ENCODE measurements at places on chromosomes 12 and 14.

- H3K4me1 ChIP-seq = no peaks in the 10 kb centered on the region
- H3K36me3 ChIP-seq = no peaks in the 10 kb centered on the region
- DNase-seq = peak; percentile 26
- peak overlapping the region; percentile 59 for H3K4me3 ChIP-seq
- H3K27me3 ChIP-seq = no peaks in the 10 kb centered on the region
These were observed 882 bp upstream of the GTF2A1 start for GRCh38 chr14:81221579-81222102.

DNA sequence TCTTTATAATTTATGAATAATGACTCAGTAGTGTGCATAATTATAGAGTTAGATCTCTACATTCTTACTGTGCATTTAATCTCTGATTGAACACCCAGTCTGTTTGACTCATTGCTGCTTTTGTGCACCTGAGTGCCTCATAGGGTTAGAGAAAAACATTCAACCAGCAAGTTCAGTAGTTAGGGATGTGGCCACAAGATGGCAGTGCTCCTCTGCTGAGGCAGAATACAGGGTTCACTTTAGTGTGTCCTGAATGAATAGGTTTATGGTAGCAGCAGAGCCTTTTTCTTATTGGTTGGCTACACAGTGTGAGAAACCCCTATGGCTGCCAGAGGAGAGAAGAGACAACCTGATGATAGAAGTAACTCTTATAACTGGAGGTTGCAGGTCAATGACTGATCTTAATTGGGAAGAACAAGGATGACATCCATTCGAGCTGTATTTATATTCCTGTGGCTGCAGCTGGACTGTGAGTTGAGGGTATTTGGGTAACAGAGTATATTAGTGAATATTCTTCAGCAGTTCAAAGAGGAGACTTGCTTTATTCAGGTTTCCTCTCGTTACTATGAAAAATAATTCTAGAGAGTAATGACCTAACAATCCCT is 194.9 kb upstream of the OR4E1 start:
- no peaks in the 10 kb centered on the region for H3K27me3 ChIP-seq
- H3K27ac ChIP-seq = no peak overlapping the region
- H3K4me3 ChIP-seq = no peak overlapping the region
- peak; percentile 56 for DNase-seq
- no peaks in the 10 kb centered on the region for H3K36me3 ChIP-seq

DNA sequence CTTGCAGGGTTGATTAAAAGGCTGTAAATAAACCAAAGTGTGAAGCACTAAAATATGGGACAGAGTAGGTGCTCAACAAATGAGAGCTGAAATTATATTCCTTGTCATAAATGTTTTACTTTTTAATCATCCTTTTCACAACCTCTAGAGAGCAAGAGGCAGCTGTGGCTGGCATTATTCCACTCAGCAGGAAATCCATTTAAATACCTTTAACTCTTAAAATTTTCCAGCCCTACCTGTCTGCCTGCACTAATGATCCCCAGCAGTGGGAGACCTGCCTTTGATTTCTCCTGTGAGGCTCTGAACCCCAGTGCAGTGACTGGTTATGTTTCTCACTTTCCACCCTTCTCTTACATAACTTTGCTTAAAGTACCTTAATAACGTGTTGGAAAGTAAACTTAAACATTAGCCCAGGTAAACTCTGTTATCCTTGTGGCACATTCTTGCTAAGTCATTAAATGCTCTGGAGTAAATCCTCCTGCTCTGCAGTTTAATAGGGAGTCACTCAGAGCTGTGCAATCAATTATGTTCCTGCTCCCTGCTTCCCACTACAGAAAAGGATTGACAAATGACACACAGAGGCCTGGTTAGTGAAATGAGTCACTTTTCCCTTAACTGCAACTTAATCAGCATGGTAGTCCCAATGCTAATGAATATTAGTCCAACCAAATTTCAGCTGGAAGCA is 755.7 kb upstream of the USP15 start:
- no peak overlapping the region for H3K27ac ChIP-seq
- H3K4me3 ChIP-seq = no peak overlapping the region
- H3K36me3 ChIP-seq = no peaks in the 10 kb centered on the region
- DNase-seq = no peak

GRCh38 chr12:132630672-132631071 is 12.1 kb downstream of the P2RX2 start:
- H3K27me3 ChIP-seq = no peaks in the 10 kb centered on the region
- no peak for DNase-seq

- no peaks in the 10 kb centered on the region for H3K36me3 ChIP-seq
- H3K27ac ChIP-seq = peak within 1 kb of the TSS; percentile 50
- H3K27me3 ChIP-seq = peaks cover 7% of the 10 kb centered on the region
- DNase-seq = peak; percentile 82
- peak within 1 kb of the TSS; percentile 65 for H3K4me3 ChIP-seq
These were observed at the start of gene PRKCH for GRCh38 chr14:61321385-61322010. Gene PRKCH, plus strand, starts transcription at chr14:61321579. Its CDS starts 523 bp downstream, at chr14:61322102.

DNA sequence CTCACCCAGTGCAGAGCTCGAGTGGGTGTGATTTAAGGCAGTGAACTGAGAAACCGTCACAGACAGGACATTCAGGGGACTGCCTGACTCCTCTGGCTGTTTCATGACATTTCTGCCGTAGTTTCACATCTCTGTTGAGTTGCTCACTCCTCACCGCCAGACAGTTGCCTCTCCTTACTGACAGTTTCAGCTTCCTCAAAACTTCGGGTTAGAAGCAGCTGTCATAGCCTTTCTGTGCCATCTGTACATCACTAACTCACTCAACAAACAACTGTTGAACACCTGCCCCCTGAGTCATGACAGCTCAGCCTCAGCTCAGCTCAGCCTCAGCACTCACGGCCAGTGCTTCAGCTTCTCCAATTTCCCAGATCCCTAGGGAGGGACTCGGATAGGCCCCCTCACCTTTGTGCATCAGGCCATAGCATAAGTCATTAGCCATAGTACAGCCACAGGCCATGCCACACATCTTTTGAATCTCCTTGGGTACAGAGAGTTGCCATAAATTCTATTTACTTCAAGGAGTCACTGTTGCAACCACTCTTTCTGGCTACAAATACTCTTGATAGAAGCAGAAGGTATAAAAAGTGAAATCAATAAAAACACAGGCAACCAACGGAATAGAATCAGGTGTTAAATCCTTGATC is 6.2 kb upstream of the SLC15A4 start:
- H3K4me1 ChIP-seq = no peaks in the 10 kb centered on the region
- no peak overlapping the region for H3K27ac ChIP-seq
- no peaks in the 10 kb centered on the region for H3K36me3 ChIP-seq
- H3K27me3 ChIP-seq = no peaks in the 10 kb centered on the region

- no peak overlapping the region for H3K4me3 ChIP-seq
- H3K36me3 ChIP-seq = no peaks in the 10 kb centered on the region
- no peak overlapping the region for H3K27ac ChIP-seq
- DNase-seq = no peak
These were observed 839 bp downstream of the CLEC9A start for GRCh38 chr12:10031321-10031720.

GRCh38 chr12:71045781-71046180 is 112.0 kb downstream of the TSPAN8 start:
- no peaks in the 10 kb centered on the region for H3K4me1 ChIP-seq
- no peaks in the 10 kb centered on the region for H3K36me3 ChIP-seq
- no peaks in the 10 kb centered on the region for H3K27me3 ChIP-seq

DNA sequence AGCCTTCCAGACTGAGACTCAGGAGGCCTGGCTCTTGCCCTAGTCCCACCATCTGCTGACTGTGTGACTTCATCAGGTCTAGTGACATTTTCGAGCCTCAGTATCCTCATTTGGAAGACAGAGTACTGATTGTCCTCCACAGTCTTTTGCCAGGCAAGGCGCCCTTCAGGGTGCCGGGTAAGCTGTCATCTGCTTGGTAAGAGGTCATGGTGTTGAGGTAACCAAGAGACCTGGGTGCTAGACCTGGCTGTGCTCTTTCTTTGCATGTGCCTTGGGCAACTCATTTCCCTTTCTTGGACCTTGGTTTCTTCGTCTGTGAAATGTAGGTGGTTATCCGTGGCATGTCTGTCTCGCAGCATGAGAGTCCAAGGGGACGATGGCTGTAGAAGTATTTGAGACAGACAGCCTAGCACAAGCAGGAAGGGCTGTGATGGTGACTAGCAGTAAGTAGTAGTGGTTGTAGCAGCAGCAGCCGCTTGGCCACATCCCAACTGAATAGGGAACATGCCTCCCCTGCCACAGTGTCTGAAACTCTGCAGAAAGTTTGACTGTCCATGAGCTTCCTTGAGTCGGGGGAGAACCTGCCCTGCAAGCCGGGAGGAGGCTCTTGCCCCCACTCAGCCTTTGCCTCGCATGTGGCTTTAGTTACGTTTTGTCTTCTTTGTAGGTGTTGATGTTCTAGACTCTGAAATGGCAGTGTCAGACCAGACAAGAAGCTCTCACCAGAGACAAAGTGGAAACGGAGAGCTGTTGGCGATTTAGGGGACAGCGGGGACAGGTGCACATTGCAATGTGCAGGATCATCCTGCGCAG is 40.3 kb downstream of the EVL start:
- H3K27ac ChIP-seq = no peak overlapping the region
- no peak overlapping the region for H3K4me3 ChIP-seq
- H3K4me1 ChIP-seq = no peaks in the 10 kb centered on the region

GRCh38 chr12:118682656-118683055 is 298.7 kb upstream of the SRRM4 start:
- no peaks in the 10 kb centered on the region for H3K36me3 ChIP-seq
- no peaks in the 10 kb centered on the region for H3K27me3 ChIP-seq
- H3K4me1 ChIP-seq = no peaks in the 10 kb centered on the region
- no peak for DNase-seq
- H3K4me3 ChIP-seq = no peak overlapping the region

DNA sequence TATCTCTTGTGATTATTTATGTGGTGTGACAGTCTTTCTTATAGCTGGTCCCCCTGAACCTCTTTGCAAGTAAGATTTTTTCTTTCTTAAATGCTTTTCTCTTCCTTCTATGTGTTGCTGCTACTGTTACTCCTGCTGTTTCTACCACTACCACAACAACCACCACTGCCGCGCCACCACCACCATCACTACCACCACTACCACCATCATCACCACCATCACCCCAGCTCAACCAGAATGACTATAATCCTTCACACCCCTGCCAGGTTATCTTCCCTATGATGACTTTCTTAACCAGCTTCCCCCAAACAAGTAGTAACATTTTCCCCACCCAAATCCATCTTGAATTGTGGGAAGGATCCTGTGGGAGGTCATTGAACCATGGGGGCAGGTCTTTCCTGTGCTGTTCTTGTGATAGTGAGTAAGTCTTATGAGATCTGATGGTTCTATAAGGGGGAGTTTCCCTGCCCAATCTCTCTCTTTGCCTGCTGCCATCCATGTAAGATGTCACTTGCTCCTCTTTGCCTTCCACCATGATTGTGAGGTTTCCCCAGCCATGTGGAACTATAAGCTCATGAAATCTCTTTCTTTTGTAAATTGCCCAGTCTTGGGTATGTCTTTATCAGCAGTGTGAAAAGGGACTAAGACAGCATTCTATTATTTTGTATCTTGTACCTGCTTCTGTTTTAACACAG is 52.2 kb downstream of the CHST11 start:
- H3K36me3 ChIP-seq = no peaks in the 10 kb centered on the region
- no peaks in the 10 kb centered on the region for H3K27me3 ChIP-seq
- no peaks in the 10 kb centered on the region for H3K4me1 ChIP-seq
- DNase-seq = no peak
